ENCODE measurements at places on chromosomes 1 and 21.
A peak's percentile ranks its signal among the peaks of the same experiment; 100 is the strongest.

GRCh38 chr1:168179438-168180147 lies 831 bp downstream of the TIPRL start:
- DNase-seq: peak; percentile 34

DNA sequence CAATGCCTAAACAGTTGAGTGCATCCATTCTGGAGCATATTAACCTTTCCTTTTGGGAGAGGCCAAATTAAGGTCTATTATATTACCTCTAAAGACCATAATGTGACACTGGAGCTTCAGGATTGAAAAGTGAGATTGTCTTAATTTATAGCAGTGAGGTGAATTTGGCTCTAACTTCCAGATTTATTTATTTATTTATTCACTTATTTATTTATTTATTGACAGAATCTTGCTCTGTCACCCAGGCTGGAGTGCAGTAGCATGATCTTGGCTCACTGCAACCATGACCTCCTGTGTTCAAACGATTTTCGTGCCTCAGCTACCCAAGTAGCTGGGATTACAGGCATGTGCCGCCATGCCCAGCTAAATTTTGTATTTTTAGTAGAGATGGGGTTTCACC lies 19.1 kb downstream of the ZCCHC17 start:
- no peak for DNase-seq

DNA sequence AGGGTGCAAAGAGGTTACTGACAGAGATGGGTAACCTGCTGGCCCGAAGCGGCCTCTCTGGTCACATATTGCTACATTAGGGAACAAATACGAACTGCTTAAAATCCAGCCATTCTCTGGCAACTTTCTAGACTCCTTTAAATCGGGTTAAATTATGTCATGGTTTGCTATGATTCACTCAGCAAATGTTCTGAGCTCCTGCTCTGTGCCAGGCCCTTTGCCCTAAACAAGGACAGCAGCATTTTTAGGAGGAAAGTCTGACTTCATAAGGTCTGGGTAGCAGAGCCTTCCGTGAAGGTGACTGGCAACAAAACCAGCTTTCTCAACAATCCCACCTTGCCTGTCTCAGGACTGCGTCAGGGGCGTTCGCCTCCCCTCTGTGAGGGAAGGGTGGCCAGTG lies 15.4 kb downstream of the ZP4 start:
- no peak for DNase-seq

GRCh38 chr1:41936107-41936506 lies 17.4 kb upstream of the HIVEP3 start:
- peak; percentile 56 for DNase-seq

- DNase-seq: no peak
Measured at GRCh38 chr1:168263130-168263529, 17.5 kb upstream of the TBX19 start.

DNA sequence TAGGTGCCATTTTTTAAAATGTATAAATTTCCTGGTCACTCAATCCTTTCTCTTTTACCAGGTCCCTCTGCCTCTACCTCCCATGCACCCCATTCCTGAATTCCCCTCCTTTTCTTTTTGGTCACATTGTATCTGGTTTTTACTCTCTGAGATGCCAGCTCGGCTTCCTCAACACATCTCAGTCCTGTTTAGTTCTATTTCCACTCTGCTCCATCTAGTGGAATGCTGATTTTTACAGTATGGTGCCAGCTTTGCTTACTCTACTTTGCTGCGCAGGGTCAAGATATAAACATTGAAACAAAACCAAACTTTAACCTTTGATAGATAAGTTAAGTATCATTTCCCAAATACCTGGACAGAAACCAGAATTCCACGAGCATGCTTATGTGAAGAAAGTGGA lies 96.0 kb downstream of the ESRRG start:
- no peak for DNase-seq

DNA sequence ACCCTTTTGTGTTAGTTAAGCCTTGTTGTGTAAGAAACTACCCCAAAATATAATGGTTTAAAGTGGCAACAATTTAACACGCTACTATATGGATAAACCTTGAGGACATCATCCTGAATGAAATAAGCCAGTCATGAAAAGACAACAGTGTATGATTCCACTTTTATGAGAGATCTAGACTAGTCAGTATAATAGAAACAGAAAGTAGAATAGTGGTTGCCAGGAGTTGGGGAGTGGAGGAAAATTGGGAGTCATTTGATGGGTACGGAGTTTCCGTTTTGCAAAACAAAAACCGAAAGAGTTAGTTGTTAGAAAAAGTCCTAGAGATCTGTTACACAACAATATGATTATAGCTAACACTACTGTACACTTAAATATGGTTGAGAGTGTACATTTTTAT lies 16.0 kb upstream of the CHIA start:
- DNase-seq: no peak

GRCh38 chr1:162910161-162910560 lies 49.2 kb upstream of the CCDC190 start:
- DNase-seq: no peak

GRCh38 chr1:157154291-157154690 lies 16.1 kb upstream of the ETV3 start:
- no peak for DNase-seq

DNA sequence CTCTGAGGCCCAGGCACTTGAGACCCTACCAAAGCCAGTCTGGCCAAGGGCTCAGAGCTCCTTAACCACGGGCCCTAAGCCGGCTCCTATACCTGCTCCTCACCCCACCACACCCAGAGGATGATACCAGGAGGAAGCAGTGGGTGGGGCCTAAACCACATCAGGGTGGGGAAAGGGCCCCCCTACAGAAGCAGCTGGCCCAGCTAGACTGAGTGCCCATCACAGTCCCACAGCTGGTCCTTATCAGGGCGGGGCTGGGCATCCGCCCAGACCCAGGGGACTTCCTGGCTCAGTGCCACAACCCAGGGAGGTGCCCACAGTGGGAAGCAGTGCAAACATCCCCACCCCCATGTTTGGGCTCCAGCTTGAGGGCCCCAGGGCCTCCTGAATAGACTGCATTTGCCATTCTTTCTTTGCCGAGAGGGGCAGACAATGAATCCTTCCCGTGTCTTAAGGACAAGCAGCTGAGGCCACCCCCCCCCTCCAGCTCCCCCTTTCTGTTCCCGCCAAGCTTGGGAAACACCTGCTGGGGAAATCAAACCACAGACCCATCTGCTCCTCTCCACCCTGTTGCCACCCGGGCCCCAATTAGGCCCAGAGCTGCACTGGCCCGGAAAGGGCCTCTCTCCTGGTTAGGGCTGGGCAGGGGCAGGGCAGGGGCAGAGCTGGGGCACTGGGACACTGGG lies 6.2 kb downstream of the E2F2 start:
- no peak for DNase-seq

DNA sequence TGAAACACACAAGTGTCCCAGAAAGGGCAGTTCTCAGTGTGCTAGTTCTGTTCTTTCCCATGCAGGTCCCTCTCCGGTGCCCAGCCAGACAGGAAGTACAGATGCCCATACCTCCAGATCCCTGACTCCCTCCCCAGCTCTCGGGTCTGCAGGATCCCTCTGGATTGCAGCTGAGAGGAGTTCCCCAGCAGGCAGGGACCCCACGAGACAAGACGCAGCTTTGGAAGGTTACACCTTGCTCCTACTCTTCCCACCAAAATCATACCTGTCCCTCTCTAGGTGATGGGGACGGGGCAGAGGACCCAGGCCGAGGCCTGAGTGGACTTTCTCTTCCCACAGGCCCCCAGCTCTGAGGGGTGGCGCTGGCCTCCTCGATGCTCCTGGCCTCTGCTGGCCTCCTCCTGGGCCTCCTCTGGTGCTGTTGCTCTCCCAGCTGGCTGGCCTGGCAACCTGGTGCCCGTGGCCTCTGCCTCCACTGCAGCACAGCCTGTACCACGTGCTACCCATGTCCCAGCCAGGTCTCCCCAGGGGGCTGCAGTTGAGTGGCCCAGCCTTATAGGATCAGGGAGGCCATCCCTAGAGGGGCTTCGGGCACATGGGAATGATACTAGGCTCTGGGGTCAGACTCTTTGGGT lies 9.4 kb downstream of the LDLRAD2 start:
- DNase-seq: no peak

- DNase-seq: peak; percentile 37
Measured at GRCh38 chr21:41611966-41612606, 104.1 kb upstream of the TMPRSS2 start.

DNA sequence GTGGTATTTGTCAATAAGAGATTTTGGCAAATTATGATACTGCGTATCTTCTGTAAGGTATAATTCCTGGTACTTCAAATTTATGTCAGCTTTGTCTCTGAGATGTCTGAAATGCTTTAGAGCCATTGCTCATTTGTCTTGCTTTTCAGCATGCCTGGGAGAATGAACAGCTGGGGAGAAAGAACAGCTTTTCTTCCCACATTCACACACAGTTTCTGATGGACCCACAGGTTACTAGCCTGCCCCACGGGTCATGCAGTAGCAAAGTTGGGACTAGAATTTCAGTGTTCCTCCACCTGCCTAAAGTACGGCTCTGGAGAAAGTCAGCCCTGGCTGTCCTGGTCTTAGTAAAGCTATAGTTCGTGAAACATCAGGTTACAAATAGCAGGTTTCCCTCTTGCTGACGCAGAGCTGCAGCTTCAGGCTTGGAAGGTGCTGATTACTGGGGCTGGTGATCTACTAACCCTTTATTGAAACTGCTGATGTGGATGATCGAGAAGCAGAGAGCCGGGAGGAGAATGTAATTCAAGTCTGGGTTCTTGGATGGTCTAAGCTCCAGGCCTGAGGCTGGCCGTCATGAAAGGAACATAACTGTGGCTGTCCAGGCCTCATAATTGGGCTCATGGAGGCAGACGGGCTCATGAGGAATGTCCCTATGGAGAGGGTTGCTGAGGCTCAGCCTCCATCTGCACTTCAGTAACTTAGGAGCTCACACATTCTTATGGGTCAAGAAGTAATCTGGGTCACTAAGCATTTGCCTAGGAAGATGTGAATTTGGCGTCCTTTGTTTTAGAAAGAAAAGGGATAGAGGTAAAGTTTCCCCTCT lies 12.4 kb downstream of the GALNT2 start:
- no peak for DNase-seq

- no peak for DNase-seq
Measured at GRCh38 chr1:185987611-185988321, 253.6 kb downstream of the HMCN1 start.

DNA sequence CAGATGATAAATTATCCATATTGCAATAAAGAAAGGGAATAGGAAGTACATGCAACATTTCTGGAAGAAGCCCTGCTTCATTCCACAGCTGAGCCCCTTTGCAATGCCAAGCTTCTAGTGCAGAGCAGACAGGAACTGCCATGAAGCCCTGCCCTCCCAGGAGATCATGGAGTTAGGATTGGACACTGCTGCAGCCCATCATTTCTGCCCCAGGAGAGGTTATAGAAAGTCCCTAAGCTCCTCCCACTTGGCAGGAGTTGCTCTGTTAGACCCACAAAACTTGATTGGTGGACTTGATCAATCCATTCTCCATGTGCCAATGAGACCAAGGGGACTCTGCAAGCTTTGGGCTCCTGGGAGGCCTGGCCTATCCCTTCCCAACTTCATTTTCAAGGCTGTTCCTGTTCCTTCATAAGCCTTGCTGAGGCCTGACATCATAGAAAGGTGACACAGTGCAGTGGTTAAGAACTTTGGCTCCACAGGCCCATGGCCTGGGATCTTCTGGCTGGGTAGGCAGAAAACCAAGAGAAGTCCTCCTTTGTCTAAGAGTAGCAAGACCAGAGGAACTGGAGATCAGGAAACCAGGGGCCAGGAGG lies 1.3 kb upstream of the LAPTM5 start:
- peak; percentile 46 for DNase-seq

DNA sequence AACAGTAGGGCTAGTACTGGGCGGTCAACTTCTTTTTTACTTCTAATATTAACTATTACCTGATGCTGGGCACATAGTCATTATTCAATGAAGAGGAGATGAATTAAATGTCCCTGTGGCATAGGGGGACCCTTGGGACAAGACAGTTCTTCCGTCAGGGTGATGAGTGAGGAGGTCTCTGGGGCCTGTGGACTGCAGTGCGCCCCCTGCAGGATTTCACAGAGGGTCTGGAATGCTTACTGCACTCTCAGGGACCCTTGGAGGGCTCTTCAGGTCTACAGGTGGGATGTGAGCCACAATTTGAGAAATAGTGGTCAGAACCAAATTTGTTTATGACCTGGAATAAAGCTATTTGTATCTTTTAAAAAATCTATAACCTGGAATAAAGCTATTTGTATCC lies 149.4 kb downstream of the FAM78B start:
- no peak for DNase-seq

- DNase-seq: no peak
Measured at GRCh38 chr1:32980080-32980479, 15.5 kb upstream of the RNF19B start.

GRCh38 chr1:2449636-2450454 lies 26.2 kb upstream of the PLCH2 start:
- no peak for DNase-seq
